ENCODE measurements at places on chromosomes 7 and 10. TPM values are rescaled to one million over a fixed set of nuclear protein-coding genes. Genes with fewer than 3 reads are reported as not detected.

The CALML5 gene
- total RNA-seq = not detected

The CLRN3 gene
- 0.39 TPM for total RNA-seq

The TMEM273 gene
- total RNA-seq = not detected

The PALD1 gene
- total RNA-seq = 33.1 TPM

The PTF1A gene
- total RNA-seq = not detected

The RBM20 gene
- 2.0 TPM for total RNA-seq

The GDF2 gene
- total RNA-seq = not detected

The EPO gene
- 0.30 TPM for total RNA-seq

The C7orf33 gene
- not detected for total RNA-seq

The CEP41 gene
- 13.6 TPM for total RNA-seq

The ARHGEF35 gene
- total RNA-seq = 17.4 TPM

The SUMF2 gene
- 173 TPM for total RNA-seq

The WNT8B gene
- not detected for total RNA-seq

The HOXA3 gene
- total RNA-seq = 9.2 TPM

The LLCFC1 gene
- not detected for total RNA-seq

The ANKRD16 gene
- total RNA-seq = 9.4 TPM

The HECW1 gene
- total RNA-seq = 5.6 TPM

The ITGB8 gene
- total RNA-seq = 2.4 TPM

The HKDC1 gene
- total RNA-seq = 1.7 TPM

The ANKRD2 gene
- total RNA-seq = 0.15 TPM

The SUGCT gene
- total RNA-seq = 4.4 TPM

The HOXA4 gene
- total RNA-seq = 2.0 TPM

The PARP12 gene
- 17.7 TPM for total RNA-seq

The SLC18A3 gene
- total RNA-seq = not detected

The PRR15 gene
- total RNA-seq = 2.9 TPM

The SGPL1 gene
- 69.4 TPM for total RNA-seq

The CTBP2 gene
- total RNA-seq = 144 TPM

The ZNF467 gene
- 11.3 TPM for total RNA-seq

Measured in HCT116 (cell line).